SK-N-SH treated with all-trans-retinoic acid at 6 μM for 48 hours (cell line): ENCODE measurements at places on chromosomes 2 and 18.

DNA sequence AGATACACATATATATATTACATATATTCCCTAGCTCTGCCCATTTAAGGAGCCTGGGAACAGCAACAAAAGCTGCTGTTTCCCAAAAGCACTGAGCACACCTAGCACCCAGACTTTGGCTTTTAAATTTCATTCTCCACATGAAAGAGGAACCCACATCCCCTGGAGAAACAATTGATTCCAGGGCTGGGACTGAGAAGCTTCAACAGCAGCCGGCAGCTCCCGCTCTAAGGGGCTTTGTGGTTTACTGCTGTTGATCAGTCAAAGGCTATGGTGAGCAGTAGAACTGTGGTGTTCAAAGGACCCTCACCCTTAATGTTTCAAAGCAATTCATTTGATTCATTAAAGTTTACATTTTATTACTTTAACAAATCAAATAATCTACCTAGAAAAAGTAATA, 83.3 kb upstream of the SLC66A3 start:
- ATAC-seq, result no peak

DNA sequence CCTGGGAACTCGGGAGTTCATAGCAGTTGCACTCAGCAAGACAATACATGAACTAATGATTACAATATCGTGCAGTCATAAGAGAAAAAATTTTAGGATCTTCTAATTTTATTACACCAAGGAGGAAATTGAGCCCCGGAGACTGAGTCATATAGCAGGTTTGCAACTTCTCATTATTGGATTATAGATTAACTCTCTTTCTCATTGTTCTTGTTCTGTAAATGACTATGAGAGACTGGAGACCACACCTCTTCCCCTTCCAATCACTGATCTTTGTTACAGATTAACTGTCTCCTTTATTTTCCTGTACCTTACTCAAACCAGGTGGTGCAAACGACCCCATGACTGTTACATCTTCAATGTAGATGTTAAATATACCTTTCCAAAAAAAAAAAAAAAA, 435.8 kb upstream of the DDX18 start:
- ATAC-seq, result no peak

- ATAC-seq, result no peak
Observed at GRCh38 chr2:10457846-10458598, 9.9 kb upstream of the ODC1 start.

GRCh38 chr2:99032001-99032400, 96.0 kb upstream of the CRACDL start:
- ATAC-seq, result no peak

GRCh38 chr2:72572501-72572900, 253.3 kb downstream of the EXOC6B start:
- ATAC-seq, result no peak

DNA sequence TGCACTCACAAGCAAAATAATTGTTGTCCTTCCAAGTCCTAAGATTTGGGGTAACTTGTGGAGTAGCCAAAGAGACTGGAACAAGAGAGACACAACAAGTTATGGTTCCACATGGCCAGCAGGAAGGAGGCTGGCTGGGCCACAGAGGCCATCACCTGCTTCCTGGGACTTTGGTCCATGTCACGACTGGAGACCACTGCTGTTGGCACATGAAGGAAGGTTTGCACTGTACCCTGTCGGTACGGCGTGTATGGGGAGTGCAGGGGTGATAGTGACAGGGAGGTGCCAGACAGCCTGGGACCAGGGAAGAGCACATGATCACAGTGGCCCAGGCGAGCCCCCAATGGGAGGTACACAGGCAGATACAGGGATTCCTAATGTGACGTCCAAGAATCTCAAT, 15.5 kb downstream of the SLC66A2 start:
- ATAC-seq, result no peak
